ENCODE measurements at places on chromosomes 4 and X.
A peak's percentile ranks its signal among the peaks of the same experiment; 100 is the strongest.

DNA sequence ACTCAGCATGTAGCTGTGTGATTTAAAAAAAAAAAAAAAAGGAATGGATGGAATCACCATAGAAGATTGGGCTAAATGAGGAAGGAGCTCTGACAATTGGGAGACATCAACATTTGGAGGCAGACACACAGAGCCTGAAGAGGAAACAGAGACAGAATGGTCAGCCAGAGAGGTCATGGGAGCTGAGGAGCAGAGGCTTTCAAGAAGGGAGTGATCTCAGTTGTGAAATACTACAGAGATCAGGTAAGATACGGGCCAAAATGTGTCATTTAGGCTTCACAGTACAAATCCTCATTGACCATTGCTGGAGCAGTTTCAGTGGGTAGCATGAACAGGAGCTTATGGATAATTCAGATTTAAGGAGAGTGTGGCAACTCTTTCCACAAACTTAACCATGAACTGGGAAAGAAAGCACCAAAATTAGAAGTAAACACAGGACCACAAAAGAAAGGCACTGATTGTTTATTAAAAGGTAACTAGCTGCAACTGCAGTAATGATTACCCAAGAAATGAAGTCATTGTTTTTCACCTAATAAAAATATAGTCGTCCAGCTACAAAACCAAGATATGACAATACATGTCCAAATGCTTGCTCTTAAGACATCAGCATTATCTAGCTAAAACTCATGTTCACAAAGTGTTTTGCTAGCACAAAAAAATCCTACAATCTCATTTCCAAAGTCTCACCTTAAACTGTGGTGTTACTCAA lies 203.2 kb downstream of the DHX15 start:
- H3K36me3 ChIP-seq, result no peaks in the 10 kb centered on the region
- no peaks in the 10 kb centered on the region for H3K27me3 ChIP-seq
- no peaks in the 10 kb centered on the region for H3K4me1 ChIP-seq

DNA sequence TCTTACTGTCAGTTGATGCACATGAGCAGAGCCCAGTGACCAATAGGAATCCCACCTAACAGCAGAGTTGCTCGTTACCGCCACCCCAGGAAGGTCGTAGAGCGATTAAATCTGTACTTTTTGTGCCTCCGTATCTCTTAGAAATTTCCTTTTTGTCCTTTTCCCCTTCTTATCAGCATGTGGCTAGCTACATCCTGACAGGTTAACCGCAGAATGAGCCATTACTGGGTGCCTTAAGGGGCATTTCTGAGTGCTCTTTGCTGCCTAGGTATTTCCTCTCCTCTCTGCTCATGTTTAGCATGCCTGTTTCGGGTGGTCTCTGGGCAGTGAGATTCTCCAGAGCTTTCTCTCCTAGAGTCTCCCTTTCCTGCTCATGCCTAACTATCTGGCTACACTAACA lies 530.5 kb downstream of the FAM133A start:
- DNase-seq, result no peak
- H3K27ac ChIP-seq, result no peak overlapping the region
- H3K27me3 ChIP-seq, result no peaks in the 10 kb centered on the region
- H3K4me1 ChIP-seq, result no peaks in the 10 kb centered on the region
- no peak overlapping the region for H3K4me3 ChIP-seq

- no peak overlapping the region for H3K4me3 ChIP-seq
- no peaks in the 10 kb centered on the region for H3K27me3 ChIP-seq
- no peak for DNase-seq
- no peak overlapping the region for H3K27ac ChIP-seq
- H3K4me1 ChIP-seq, result no peaks in the 10 kb centered on the region
Measured at GRCh38 chrX:125293850-125294780, 25.6 kb upstream of the TEX13C start.

DNA sequence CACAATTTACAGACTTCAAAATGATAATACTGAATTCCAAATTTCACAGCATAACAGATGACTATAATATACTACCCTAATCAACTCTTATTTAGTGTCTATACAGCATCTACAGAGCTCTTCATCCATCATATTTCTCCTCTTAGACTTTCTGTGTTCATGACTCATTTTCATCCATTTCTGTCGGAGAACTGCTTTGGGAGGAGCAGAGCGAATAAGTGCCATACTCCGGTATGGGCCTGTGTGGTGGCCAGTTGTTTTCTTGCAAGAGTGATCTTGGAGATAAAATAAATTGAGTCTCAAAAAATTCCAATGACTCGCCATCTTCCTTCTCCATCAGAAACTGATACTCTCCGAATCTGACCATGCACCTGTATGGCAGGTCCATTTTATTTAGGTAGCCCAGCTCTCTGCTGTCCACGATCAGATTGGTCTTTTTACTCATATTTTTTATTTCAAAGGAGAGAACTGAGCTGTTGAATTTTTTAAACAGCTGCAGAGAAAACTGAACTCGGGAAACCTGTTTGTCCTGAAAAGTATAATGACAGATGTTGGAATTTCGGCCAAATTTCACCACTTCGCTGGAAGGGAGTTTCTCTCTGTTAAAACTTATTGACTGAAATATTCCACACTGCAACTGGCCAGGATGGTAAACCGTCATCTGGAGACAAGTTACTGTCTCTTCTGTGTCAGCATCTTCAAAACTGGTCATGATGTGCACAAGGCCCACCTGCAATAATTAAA lies 7.8 kb downstream of the TIFA start:
- no peak overlapping the region for H3K27ac ChIP-seq
- no peak overlapping the region for H3K4me3 ChIP-seq
- no peaks in the 10 kb centered on the region for H3K4me1 ChIP-seq
- no peak for DNase-seq

- H3K27me3 ChIP-seq, result no peaks in the 10 kb centered on the region
- H3K27ac ChIP-seq, result no peak overlapping the region
- H3K4me3 ChIP-seq, result no peak overlapping the region
- H3K36me3 ChIP-seq, result no peaks in the 10 kb centered on the region
- no peak for DNase-seq
Measured at GRCh38 chrX:80021621-80022020, 7.1 kb downstream of the TBX22 start.

- H3K4me1 ChIP-seq, result no peaks in the 10 kb centered on the region
- no peak for DNase-seq
- H3K27me3 ChIP-seq, result no peaks in the 10 kb centered on the region
- H3K36me3 ChIP-seq, result no peaks in the 10 kb centered on the region
Measured at GRCh38 chr4:146585761-146586333, 52.8 kb upstream of the POU4F2 start.

- no peak overlapping the region for H3K4me3 ChIP-seq
- no peaks in the 10 kb centered on the region for H3K27me3 ChIP-seq
- DNase-seq, result no peak
- peaks cover 3% of the 10 kb centered on the region for H3K4me1 ChIP-seq
- H3K36me3 ChIP-seq, result no peaks in the 10 kb centered on the region
Measured at GRCh38 chrX:13123247-13123856, 78.9 kb upstream of the FAM9C start.

DNA sequence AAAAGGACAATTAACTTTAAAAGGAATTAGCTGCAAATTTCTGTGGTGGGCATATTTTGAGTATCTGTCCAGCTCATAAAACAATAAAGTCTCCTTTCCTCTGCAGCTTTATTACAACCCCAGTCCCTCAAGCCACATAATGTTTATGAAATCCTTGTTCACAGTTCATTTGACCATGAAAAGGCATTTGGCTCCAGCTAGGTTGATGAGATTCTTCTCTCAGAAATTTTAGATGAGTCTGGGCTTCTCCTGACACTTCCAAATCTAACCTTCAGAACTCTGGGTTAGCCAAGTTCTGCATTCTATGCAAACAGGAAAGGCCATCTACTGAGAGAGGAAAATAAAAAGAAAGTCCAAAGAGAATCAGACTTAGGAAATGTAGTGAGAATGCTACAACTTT lies 156.8 kb downstream of the GRXCR1 start:
- no peak for DNase-seq
- no peak overlapping the region for H3K27ac ChIP-seq
- H3K4me1 ChIP-seq, result no peaks in the 10 kb centered on the region

DNA sequence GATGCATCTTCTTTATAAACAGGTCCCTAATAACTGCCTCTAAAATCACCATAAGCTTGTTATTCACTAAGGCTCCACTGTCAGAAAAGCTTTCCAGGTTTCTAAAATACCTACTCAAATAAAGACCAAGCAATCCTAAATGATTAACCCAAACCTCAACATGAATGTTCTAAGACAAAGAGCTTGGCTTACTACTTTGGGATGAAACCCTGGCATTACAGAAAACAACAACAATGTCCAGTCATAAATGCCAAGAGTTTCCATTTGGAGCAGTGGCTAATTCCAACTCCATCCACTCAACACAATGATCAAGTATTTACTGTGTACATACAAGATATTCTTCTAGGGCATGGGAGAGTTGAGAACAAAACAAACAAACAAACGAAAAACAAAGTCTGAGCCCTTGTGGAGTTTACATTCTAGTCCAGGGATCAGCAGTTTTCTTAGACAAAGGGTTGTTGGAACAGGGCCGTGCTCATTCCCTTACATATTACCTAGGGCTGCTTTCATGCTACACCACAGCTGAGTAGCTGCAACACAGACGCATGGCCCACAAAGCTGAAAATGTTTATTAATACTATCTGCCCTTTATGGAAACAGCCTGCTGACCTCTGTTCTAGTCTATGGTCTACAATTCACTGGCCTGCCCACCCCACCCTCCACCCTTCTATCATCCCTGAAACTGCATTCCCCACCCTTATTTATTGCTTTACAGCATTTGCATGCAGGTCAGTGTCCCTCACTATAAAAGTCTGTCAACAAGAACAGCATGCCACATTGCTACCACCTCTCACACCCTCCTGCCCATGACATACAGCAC lies 23.7 kb downstream of the ABCG2 start:
- no peaks in the 10 kb centered on the region for H3K36me3 ChIP-seq
- no peak overlapping the region for H3K27ac ChIP-seq

- peaks cover 2% of the 10 kb centered on the region for H3K36me3 ChIP-seq
- H3K4me3 ChIP-seq, result peak overlapping the region; percentile 69
- H3K27ac ChIP-seq, result no peak overlapping the region
- no peak for DNase-seq
- no peaks in the 10 kb centered on the region for H3K27me3 ChIP-seq
- peaks cover 12% of the 10 kb centered on the region for H3K4me1 ChIP-seq
Measured at GRCh38 chrX:48694776-48695533, 1.6 kb upstream of the SUV39H1 start.

GRCh38 chr4:183544109-183544508 lies 39.3 kb downstream of the ING2 start:
- H3K27ac ChIP-seq, result no peak overlapping the region
- H3K36me3 ChIP-seq, result no peaks in the 10 kb centered on the region
- no peaks in the 10 kb centered on the region for H3K27me3 ChIP-seq
- no peak for DNase-seq

- H3K27me3 ChIP-seq, result no peaks in the 10 kb centered on the region
- no peak for DNase-seq
- H3K4me3 ChIP-seq, result no peak overlapping the region
- H3K4me1 ChIP-seq, result no peaks in the 10 kb centered on the region
- no peaks in the 10 kb centered on the region for H3K36me3 ChIP-seq
- H3K27ac ChIP-seq, result no peak overlapping the region
Measured at GRCh38 chr4:33696586-33696985, 2547.7 kb downstream of the ARAP2 start.

DNA sequence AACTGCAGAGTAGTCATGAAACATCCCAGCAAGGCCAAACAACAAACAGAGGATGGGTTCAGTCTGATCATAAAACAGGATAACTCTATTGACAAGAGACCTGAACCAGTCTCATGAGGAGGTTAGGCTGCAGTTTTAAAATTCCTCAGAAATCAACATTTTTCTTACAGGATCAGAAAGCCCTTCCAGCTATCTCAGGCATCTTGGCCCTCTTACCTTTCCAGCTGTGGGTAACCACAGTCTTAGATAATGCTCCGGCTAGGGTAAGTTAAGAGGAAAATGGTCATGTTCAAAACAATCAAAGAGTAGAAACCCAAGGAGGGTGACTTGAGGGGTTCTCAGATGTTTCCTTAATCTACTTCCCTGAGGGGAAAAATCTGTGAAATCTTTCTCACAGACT lies 5.1 kb downstream of the CTSO start:
- H3K27me3 ChIP-seq, result no peaks in the 10 kb centered on the region
- H3K4me3 ChIP-seq, result no peak overlapping the region
- no peak for DNase-seq
- H3K36me3 ChIP-seq, result no peaks in the 10 kb centered on the region
- H3K27ac ChIP-seq, result no peak overlapping the region
- no peaks in the 10 kb centered on the region for H3K4me1 ChIP-seq

- no peak overlapping the region for H3K4me3 ChIP-seq
- no peaks in the 10 kb centered on the region for H3K27me3 ChIP-seq
- H3K4me1 ChIP-seq, result no peaks in the 10 kb centered on the region
- DNase-seq, result peak; percentile 8
Measured at GRCh38 chr4:155403886-155404285, 27.1 kb upstream of the MAP9 start.

DNA sequence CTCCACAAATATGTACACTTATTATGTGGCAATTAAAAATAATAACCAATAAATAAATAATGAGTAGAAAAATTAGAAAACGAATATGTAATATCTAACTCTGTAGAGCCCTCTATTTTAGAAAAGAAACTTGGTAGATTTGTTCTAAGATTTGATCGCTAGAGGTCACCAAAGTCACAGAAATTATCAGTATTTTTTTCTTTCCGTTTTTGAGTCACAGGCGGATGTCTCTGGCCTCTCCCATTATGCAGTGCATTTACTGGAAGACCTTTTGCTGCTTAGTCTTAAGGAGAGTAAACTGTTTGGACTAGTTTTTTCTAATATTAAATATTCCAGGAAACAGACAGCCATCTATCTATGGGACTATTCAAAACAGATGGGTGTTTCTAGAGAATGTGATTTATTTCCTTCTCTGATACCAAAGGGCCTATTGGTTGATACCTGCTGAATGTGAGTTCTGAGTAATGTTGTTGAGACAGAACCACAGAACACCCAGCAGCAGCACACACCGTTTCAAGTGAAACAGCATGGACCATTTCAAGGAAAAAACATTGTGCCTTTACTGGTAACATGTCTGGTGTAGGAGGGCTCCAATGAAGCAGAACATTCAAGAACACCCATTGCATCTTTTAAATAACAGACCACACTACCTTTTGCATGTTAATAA lies 34.0 kb upstream of the GYPA start:
- H3K4me3 ChIP-seq, result no peak overlapping the region
- no peaks in the 10 kb centered on the region for H3K36me3 ChIP-seq
- DNase-seq, result peak; percentile 52
- H3K27me3 ChIP-seq, result no peaks in the 10 kb centered on the region
- H3K27ac ChIP-seq, result no peak overlapping the region

GRCh38 chrX:32533848-32534247 lies 677.5 kb downstream of the DMD start:
- no peaks in the 10 kb centered on the region for H3K36me3 ChIP-seq
- DNase-seq, result no peak
- no peaks in the 10 kb centered on the region for H3K4me1 ChIP-seq

- no peak overlapping the region for H3K27ac ChIP-seq
- DNase-seq, result no peak
- H3K27me3 ChIP-seq, result no peaks in the 10 kb centered on the region
- H3K4me3 ChIP-seq, result no peak overlapping the region
- H3K36me3 ChIP-seq, result no peaks in the 10 kb centered on the region
- no peaks in the 10 kb centered on the region for H3K4me1 ChIP-seq
Measured at GRCh38 chr4:113838460-113838859, 76.9 kb upstream of the CAMK2D start.

- no peaks in the 10 kb centered on the region for H3K4me1 ChIP-seq
- H3K4me3 ChIP-seq, result no peak overlapping the region
- no peaks in the 10 kb centered on the region for H3K27me3 ChIP-seq
- DNase-seq, result no peak
- no peak overlapping the region for H3K27ac ChIP-seq
Measured at GRCh38 chrX:133529578-133529977, 114.3 kb upstream of the GPC4 start.

GRCh38 chrX:9966775-9967408 lies at the start of gene CLDN34:
TSS of gene CLDN34 (plus strand) at chrX:9967358. CDS start at chrX:9967358, 0 bp downstream.
- no peak within 1 kb of the TSS for H3K27ac ChIP-seq
- no peaks in the 10 kb centered on the region for H3K4me1 ChIP-seq
- H3K4me3 ChIP-seq, result no peak within 1 kb of the TSS
- no peaks in the 10 kb centered on the region for H3K27me3 ChIP-seq
